Esophagus muscularis mucosa (tissue), 4 donors: ENCODE measurements at places on chromosomes 16 and 17.

GRCh38 chr16:3774156-3774767 lies 56.9 kb upstream of the TRAP1 start:
- DNase-seq, result no peak

DNA sequence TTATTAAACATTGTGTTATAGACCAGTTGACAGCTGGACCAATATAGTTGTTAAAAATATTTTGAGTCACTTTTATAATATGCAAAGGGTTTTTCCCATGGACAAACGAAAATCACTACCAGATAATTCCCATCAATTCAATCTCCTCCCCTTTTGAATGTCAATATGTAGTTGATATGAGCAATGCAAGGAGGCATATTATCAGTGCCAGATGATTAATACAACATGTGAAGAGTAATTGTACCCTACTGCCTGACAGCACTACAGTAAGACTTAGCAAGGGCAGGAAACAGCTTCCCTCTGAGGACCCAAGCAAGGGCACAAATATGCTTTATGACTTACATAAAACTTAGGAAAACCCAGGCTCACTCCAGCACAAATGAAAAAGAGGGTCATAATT lies 17.3 kb downstream of the KANSL1 start:
- DNase-seq, result no peak

GRCh38 chr16:81604960-81605383 lies 160.4 kb downstream of the CMIP start:
- no peak for DNase-seq

- no peak for DNase-seq
Observed at GRCh38 chr17:81049973-81050551, 15.1 kb downstream of the BAIAP2 start.

GRCh38 chr16:14500791-14501190 lies 129.3 kb downstream of the PARN start:
- DNase-seq, result no peak
